NCI-H2227 treated with DMSO at 0.1 percent for 48 hours (cell line): ENCODE measurements at places on chromosomes 1 and 21.
A peak's percentile ranks its signal among the peaks of the same experiment; 100 is the strongest.

- DNase-seq = no peak
Observed at GRCh38 chr1:232915212-232915611, 35.2 kb upstream of the NTPCR start.

GRCh38 chr1:32329931-32330466, 6.0 kb downstream of the MARCKSL1 start:
- DNase-seq = no peak

GRCh38 chr1:235079443-235080296, 49.0 kb downstream of the TOMM20 start:
- DNase-seq = peak; percentile 18

DNA sequence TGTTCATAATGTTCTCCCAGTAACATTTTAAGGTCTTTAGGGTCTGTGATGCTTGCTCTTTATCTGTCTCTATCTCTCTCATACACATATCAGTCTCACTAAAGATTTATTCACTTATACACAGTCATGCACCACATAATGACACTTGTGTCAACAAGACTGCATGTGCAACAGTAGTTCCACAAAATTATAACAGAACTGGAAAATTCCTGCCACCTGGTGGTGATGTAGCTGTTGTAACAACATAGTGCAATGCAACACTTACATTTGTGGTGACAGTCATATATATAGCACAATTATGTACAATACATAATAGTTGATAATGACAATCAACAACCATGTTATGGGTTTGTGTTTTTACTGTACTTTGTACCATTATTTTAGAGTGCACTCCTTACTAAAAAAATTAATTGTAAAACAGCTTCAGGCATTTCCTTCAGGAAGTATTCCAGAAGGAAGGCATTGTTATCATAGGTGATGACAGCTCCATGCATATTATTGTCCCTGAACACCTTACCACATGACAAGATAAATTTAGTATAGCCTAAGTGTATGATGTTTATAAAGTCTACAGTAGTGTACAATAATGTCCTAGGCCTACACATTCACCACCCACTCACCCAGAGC, 8.1 kb downstream of the TDRD5 start:
- no peak for DNase-seq

DNA sequence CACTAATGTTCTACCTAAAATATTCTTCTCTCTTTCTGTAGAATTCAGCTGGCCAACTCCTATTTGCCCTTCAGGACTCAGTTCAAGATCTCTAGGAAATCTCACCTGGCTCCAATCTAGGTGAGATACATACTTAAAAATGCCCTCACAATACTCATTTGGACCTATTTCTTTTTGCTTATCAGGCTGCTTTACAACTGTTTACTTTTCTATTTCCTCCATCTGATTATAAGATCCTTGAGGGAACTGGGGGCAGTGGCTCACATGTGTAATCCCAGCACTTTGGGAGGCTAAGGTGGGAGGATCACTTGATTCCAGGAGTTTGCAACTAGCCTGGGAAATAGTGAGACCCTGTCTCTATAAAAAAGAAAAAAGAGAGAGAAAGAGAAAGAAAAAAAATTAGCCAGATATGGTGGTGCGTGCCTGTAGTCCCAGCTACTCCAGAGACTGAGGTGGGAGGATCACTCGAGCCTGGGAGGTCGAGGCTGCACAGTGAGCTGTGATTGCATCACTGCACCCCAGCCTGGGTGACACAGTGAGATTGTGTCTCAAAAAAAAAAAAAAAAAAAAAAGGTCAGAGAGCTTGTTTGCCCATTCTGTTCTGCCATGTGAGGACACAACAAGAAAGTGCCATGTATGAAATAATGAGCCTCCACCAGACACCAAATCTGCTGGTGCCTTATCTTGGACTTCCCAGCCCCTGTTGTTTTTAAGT, 14.8 kb downstream of the EFCAB14 start:
- no peak for DNase-seq

DNA sequence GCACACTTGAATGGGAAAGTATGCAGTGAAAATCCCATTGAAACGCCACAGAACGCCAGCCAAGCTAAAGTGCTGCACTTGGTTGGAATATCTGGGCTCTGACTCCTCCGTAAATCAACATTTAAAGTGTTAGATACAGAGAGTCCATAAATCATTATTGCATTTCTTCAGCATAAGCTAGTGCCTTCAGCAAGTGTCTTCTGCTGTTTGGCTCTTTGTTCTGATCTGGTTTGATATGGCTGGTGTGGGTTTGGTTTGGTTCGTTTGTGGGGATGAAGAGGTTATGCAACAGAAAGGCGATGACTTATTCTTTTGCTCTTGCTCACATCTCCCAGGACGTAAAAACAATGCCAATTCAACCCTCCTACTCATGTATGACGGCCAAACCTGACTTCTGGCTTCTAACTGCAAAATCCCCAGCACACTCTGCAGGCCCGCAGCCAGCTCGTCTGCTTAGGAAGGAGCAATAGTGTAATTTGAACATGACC, 121.8 kb upstream of the ERG start:
- DNase-seq = no peak

GRCh38 chr1:34770891-34771504, 10.0 kb upstream of the GJB3 start:
- no peak for DNase-seq

GRCh38 chr1:74971982-74972381, 162.2 kb upstream of the LHX8 start:
- no peak for DNase-seq

DNA sequence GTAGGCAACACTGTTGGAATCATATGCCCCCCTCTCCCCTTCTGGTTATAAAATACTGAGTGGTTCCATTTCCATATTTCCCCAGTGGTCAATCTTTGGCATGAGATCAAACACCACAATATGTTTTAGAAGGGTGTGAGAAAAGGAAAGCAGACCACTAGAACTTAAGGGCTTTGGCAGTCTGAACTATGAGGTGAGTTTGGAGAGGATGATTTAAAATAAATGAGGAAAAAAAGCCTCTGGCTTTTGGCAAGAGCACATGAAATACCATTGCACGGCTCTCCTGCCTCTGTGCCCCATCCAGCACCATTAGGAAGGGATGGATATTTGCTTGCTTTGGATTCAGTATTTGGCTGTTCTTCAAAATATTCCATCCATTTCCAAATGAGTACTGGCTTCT, 339.5 kb upstream of the C1orf87 start:
- DNase-seq = no peak

DNA sequence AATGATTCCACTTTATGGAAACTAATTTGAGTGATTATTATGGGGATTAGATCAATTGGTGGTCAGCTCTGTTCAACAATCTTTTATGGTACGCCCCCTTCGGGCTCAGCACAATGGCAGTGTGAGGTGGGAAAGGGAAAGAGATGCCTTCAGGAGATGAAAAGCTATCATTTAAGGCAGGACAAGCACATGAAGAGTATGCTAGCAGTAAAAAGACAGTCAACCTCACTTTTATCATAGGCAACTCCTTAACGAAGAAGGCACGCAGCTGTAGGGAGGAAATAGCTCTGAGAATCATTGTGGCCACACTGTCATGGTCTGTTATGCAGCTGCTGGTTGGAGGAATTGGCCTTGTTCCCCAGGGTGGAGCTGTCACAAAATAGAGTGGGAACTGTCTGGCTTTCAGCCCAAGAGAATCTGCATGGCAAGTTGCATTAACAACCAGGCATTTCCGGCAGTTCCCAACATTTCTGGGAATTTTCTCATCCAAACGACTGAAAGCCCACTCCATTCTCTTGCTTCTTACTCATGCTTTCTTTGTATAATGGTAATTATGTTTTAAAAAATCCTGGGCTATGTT, 54.4 kb upstream of the BCL10 start:
- DNase-seq = no peak

DNA sequence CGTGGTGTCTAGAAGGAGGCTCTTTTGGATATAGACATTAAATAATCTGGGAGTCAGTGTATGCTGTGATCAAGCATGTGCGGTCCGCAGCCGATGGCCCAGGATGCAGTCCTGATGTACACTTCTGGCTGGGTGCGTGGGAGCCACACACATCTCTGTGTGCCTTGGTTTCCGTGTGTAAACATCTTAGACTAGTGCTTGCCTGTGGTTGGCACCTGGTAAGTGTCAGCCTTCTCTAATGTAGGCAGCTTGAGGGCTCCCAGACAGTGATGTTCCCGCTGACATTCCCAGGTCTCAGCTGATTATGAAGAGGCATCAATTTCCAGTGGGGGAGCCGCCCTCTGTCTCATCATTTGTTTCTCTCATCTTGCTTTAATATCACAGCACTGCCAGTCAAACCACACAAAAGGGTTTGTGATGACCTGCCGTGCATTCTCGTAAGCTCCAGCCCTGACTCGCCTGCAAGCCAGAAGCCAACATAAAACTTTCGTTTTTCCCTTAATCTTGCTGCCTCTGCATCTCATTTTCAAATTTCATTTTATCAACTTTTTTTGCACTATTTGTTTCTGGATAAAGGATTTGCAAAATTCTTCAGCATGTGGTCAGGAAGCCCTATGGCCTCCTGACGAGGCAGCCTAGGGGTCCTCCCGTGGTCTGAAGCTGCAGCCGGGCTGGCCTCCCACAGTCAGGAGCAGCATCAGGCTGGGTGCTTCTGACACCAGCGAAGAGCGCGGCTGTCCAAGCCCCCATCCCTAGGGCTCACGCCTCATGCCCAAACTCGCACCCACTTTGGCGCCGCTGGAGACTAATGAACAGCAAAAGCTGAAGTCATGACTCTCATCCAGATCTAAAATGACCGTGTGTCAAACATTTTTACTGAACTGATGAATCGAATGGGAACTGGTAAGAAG, 28.1 kb downstream of the PDE9A start:
- DNase-seq = peak; percentile 56

- DNase-seq = no peak
Observed at GRCh38 chr1:218642033-218642948, 297.2 kb downstream of the TGFB2 start.

DNA sequence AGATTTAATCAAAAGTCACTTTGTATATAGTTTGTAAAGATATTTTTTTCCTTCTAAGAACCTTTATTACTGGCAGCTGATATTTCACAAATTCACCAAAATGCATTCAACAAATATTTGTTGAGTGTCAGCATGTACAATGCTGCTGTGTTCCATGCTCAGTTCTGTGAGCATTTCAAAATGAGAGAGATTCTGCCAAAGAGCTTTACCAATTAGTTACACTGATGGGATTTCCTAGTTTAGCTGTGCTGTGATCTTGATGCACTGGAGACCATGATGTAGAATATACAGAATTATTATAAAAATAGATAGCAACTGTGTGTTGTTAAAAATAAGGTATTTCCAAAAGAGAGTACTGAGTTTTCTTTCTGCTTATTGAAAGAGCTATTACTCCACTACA, 225.6 kb downstream of the BRINP3 start:
- DNase-seq = no peak

DNA sequence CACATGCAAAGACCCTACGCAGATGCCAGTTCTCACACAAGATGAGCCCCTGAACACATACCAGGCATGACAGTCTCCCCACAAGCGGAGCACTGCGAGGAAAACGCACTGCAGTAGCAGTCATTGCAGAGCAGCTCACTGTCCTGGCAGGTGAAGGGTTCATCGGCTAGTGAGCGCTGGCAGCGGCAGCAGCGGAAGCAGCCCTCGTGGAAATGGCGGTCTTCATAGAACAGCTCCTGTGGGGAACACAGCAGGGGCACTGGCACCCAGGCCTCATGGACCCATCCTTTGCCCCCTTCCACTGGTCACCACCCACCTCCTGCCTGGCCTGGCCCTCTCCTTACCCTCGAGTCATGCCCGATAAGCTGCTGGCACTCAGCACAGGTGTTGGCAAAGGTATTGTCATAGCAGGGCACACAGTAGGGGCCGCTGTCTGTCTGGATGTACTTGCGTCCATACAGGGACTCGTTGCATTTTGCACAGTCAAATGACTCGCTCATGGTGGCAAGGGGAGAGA, 6.3 kb downstream of the FHL3 start:
- no peak for DNase-seq

DNA sequence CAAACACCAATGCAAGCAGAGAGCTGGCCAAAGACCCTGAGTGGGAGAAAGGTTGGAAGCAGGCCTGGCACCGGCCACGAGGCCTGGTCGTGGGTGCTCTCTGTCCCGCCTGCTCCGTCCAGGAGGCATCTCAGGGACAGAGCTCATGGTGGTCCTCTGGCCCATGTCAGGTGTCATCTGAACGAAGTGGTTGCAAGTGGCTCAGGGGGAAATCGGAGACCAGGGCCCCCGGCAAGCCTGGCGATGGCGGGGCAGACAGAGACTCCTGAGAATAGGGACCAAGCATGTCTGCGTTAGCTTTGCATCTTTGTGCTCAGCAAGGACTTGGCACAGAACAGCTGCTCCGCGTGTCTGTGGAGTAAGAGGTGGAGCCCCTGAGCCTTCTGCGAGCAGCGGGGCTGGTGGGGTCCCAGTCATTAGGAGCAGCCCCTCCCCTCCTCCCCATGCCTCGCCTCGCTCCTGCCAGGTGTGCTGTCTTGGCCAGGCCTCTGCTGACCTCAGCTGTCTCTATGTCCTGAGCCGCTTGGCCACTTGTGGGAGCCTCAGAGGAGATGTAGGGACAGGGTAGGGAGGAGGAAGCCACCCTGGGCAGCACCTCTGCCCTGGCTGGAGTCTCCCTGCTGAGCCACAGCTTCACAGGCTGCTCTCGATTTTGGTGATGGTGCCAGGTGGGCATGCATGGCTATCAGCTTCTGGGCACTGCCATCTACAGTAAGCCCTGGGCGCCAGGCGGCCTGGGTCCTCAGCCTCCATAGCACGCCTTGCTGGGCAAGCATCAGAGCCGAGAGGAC, 362.9 kb upstream of the VAMP3 start:
- no peak for DNase-seq

DNA sequence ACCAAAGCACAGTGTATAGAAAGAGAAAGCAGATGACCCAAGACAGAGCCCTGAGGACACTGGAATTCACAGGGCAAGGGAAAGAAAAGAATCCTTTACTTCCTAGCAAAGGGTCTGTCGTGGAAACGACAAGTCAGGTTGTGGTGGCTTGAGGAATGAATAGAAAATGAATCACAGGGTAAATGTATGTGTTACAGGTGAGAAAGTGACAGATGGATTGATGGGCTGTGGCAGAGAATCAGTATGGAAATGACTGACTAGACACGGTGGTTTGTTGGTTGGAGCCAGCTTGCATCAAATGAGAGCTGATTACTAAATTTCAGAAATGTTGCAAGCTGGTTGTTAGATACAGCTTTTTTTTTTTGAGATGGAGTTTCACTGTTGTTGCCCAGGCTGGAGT, 46.9 kb downstream of the PTP4A2 start:
- no peak for DNase-seq

DNA sequence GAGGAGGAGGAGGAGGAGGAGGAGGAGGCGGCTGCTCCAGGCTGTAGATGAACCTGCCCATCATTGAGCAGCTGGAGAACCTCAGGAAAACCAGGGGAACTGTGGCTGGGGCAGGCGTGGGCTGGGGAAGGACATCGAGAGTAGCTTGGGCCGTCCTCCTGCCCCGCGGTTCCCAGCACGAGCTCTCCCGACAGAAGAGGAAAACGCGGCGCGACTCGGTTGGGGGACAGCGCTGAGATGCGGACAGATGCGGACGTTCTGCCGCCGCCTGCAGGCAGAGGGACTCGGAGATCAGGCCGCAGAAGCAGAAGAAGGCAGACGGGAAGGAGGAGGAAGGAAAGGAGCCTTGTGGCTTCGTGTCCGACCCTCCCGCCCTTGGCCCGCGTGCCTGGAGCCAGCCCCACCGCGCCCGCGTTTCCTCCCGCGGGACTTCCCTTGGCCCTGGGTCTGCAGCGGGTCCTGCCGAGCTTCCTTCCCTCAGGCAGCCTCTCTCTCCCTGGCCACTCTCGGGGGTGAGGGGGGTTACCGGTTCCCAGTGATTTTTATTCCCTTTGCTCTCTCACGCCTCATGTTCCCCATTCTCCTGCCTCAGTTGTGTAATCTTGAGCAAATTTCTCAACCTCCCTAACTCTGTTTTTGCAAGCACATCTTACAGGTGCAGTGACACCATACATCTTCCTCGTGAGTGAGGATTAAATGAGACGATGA, 1.7 kb upstream of the TNFRSF9 start:
- DNase-seq = peak; percentile 27

GRCh38 chr1:30664103-30664755, 59.2 kb downstream of the MATN1 start:
- no peak for DNase-seq
